ENCODE measurements at places on chromosomes 16 and 17.

DNA sequence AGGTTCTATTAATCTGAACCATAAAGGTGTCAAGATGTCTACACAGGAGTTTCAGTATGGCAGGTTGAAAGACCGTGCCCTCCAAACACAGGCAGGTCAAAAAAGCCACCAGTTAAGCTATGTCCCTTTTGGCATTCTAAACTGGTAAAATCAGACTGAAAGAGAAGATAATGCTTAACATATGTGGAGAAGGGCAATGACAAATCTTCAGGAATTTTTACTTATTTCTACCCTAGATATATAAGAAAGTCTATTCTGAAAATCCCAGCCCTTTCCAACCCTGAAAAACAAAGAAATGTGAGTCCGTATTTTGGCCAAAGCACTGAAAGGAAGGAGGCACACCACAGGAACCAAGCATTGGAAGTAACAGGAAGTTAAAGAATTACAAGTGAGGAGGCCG lies 16.5 kb downstream of the AP1G1 start:
- no peak for DNase-seq

GRCh38 chr17:76092526-76093413 lies 10.8 kb downstream of the EXOC7 start:
- no peak for DNase-seq

DNA sequence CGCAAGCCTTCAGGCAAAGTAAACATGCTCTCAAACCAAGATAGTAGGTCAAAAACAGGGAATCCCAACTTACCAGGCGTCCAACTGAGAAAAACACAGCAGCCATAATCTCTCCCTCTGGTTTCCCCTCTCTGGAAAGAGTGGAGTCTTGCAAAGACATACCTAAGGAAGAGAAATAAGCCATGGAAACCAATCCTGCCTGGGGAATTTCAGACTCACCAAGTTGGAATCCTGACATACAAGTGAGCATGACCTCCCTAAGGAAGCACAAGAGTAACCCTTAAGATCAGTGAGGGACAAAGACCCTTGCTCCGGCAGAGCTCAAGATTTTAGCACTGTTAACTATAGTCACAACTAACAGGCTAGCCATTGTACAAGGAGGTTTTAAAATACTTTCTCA lies 4.1 kb downstream of the ZNF624 start:
- no peak for DNase-seq

DNA sequence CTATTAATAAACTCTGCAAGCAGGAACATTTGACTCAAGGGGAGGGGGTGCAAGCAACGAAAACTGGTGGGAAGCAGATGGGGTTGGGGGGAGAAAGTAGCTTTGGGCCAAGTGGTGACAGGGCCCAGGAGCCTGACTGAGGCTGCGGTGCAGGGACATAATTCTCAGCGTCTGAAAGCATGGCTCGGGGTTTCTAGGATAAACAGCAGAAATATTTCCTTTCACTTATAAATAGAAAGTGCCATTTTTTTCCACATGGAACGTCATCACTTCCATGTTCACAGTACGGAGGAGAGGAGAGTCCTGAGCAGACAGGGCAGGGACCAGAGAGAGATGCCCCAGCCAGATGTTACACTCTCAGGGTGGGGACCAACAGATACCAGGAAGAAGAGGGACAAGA lies 197.1 kb downstream of the ZFHX3 start:
- DNase-seq, result no peak

- no peak for DNase-seq
These were observed 142.3 kb downstream of the PMP22 start for GRCh38 chr17:15122857-15123256.

- DNase-seq, result no peak
These were observed 484.0 kb downstream of the WWOX start for GRCh38 chr16:78583441-78583840.

- no peak for DNase-seq
These were observed 3.1 kb downstream of the ALDH3A2 start for GRCh38 chr17:19651451-19652238.

- no peak for DNase-seq
These were observed 8.6 kb downstream of the RPGRIP1L start for GRCh38 chr16:53695070-53695469.

- DNase-seq, result no peak
These were observed 152.4 kb downstream of the SSH2 start for GRCh38 chr17:29777663-29778062.

DNA sequence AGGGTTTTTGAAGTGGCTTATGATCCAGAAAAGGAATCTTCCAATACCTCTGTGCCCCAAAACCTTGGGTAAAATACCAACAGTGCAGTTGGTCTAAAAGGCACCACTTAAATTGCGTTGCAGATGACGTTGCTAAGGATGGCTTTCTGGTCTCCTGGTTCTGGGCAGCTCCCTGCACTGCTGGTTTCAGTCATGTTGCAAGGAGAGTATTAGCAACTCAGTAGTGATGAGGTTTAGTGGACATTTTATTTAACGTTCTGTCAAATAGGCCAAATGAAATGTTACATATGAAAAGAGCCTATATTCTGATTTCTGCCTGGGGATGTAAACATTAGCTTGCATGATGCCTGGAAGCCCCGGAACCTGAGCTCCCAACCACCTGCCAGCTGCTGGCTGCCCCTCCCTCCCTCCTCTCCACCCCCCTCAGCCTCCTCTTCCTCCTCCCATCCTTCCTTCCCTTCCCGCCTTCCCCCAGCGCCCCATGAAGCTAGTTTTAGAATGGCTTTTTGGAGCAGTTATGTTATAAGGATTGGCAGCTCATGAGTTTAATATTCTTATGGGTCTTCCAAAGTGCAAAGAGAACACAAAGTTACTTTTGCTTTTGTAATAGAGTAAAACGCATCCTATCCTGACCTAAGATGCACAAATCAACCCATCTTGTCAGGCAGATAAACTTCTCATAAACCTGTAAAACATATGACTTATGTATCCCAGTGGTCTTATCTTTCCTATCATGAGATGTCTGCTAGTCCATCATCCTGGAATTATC lies 20.7 kb downstream of the CD7 start:
- no peak for DNase-seq

DNA sequence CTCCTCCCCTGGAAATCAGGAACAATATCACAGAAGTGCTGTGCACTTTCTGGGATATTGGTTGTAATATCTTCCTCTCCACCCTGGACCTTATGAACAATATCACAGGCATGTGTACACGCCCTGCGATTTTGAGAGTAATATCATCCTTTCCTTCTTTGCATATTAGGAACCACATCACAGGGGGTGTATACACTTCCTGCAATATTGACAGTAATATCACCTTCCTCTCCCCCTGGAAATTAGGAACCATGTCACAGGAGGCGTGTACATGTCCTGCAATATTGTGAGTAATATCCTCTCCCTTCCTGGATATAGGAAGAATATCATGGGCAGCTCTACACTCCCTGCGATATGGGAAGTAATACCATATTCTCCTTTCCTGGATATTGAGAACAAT lies 14.2 kb upstream of the TEKT5 start:
- no peak for DNase-seq

DNA sequence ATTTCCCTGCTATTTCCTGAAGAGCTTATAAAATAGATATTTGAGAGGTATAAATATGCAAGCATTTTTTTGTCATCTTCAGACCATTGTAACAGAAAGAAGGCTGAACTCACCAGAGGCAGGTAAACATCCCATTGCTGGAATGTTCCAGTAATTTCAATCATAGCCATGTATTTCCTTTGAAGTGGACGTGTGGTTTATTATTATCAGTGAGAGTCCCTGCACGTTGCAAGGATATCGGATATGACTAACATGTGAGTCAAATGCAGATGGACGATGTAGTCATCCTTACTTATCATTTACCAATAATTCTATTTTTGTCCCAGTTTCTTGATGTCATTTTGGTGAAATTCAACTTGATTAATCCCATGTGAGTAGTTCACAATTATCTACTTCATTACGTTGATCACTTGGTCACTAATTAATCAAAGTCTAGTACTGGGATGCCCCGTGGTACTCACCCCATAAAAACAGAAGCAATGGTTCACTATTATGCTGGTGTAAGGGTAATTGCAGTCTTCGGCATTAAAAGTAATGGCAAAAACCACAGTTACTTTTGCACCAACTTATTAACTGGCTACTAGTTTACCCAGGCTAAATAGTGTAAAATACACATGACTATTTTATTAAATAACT lies 89.5 kb downstream of the VAT1L start:
- DNase-seq, result no peak

GRCh38 chr17:57481910-57482391 lies 225.6 kb downstream of the MSI2 start:
- DNase-seq, result no peak

DNA sequence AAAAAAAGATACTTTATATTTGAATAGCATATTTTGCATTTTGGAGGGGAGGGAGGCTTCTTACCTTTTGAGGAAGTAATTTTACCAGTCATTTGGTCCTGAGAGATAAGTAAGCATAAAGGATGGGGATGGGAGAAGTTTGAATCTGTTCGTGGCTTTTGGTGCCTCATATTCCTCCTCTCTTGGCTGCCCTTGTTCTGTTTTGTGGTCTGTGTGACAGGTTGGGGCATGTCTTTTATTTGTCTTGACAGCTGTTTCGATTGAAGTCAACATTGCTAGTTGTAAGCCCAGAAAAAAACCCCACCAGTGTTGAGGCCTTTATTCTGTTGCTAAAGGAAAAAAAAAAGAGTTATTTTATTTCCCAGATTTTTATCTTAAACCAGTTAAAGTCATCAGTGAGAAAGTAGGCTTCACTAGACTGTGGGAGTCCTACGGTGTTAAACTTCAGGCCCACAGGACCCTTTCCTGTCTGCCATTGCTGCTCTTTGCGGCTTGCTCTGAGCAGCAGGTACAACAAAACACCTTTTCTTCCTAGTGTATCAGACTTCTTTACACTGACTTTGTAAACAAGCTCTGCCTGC lies 11.4 kb downstream of the SLC7A6 start:
- DNase-seq, result no peak

DNA sequence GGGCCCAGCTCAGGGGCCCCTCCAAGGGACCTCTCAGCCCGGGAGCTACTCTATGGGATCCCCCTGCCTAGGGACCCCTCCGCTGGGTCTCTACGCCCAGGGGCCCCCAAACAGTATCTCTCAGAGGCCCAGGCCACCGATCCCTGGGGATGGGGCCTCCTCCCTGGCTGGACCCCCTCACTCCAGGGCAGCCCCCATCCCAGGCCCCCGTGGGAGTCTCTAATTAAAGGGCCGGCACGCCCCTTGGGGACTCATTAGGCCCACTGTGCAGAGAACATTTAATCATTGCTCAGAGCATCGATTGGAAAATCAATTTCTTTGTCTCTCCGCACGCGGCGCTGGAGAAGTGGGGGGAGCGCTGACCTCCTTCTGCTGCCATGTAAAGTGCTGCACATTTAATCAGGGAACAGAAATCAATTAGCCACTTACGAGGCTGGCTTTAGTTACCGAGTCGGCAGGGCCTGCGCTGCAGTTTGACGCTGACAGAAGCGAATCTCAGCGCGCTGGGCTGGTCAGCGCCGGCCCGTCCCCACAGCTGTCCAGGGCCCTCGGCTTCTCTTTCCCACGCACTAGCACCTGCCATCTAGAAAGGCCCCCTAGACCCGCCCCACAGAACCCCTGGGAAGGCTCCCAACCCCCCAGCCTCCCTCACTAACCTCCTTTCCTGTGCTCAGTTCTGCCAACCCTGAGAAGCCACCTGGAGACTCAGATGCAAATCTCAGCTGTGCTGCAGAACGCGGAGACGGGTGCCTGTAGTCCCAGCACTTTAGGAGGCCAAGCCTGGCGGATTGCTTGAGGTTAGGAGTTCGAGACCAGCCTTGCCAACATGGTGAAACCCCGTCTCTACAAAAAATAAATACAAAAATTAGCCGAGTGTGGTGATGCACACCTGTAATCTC lies 20.2 kb upstream of the C1QL1 start:
- DNase-seq, result no peak

DNA sequence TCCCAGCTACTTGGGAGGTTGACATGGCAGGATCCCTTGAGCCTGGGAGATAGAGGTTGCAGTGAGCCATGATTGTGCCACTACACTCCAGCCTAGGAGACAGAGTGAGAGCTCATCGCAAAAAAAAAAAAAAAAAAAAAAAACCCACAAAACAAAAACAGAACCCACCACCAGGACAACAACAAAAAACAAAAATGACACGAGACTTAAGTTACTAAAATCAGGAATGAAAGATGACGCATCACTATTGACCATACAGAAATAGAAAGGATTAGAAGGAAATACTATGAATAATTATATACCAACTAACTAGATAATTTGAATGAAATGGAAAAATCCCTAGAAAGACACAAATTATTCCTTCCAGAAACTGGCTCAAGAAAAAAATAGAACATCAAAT lies 432.4 kb upstream of the PMFBP1 start:
- DNase-seq, result no peak

- no peak for DNase-seq
These were observed 7.3 kb downstream of the GSE1 start for GRCh38 chr16:85620374-85620773.

Data from cortex of kidney (tissue), 1 donor.